ENCODE measurements at places on chromosomes 1 and 21. TPM values are rescaled to one million over a fixed set of nuclear protein-coding genes. Genes with fewer than 3 reads are reported as not detected.

GRCh38 chr1:90534116-90534515 is 183.0 kb downstream of the BARHL2 start:
- DNase-seq, result no peak

DNA sequence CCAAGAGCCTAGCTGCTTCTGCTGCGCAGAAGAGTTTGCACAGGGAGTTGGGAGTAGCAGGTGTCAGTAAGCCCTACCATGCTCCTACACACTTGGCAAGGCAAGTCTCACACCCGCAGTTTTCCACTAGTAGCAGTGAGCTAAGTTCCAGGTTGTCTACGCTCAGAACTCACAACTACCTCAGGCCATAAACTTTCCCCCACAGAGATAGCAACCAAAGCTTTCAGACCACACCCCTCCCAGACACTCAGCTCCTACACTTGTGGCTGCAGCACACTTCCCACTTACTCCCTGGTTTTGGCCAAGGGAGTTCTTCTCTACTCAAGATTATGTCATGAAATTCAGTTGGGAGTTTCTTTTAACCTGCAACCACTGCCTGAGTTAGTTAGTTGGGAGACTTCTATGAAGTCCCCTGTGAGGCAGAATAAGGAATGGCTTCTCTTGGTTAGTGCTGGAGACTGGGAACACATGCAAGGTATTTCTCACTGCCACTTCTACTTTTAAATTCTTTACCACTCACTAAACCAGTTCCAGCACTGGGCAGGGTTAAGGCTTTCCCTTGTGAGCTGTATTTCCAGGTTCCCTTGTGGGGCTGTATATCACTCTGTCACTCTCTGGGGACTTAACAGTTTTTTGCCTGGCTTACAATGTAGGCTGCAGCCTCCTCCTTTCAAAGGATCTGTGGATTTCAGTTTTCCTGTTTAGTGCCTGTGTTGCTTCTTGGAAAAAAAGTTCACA is 18.3 kb upstream of the MAB21L3 start:
- no peak for DNase-seq

- peak; percentile 19 for DNase-seq
Measured at GRCh38 chr1:68221980-68222373, 10.3 kb downstream of the WLS start.

GRCh38 chr1:189939967-189940366 is 537.7 kb downstream of the BRINP3 start:
- DNase-seq, result no peak

DNA sequence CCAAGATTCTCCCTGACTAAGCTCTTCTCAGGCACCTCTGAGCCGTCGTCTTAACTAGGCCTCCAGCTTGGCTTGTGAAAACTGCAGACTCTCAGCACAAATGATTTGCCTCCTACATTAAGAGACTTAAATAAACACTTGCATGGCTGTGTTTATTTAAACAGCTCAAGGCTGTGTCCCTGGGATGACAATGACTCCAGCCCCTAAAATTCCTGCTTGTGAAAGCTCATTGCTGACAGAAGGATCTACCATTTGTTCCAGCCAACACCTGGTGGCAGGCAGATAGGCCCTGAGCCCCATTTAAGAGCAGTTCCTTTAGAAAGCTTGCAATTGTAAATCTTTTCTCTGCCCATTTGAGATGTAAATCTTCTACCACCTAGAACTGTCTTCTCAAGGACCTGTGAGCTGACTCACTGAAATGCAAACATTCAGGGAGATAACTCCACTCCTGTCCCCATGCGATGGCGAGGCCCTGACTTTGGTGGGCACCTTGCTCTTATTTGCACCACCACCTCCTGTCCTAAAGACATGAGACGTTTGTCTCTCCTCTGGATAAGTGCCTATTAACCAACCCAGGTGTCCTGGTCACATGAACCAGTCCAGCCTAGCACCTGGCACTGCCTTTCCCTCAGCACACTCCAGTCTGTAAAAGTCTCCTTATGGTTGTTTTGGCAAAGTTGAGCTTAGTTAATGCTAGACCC is 15.1 kb upstream of the PCP4 start:
- no peak for DNase-seq

DNA sequence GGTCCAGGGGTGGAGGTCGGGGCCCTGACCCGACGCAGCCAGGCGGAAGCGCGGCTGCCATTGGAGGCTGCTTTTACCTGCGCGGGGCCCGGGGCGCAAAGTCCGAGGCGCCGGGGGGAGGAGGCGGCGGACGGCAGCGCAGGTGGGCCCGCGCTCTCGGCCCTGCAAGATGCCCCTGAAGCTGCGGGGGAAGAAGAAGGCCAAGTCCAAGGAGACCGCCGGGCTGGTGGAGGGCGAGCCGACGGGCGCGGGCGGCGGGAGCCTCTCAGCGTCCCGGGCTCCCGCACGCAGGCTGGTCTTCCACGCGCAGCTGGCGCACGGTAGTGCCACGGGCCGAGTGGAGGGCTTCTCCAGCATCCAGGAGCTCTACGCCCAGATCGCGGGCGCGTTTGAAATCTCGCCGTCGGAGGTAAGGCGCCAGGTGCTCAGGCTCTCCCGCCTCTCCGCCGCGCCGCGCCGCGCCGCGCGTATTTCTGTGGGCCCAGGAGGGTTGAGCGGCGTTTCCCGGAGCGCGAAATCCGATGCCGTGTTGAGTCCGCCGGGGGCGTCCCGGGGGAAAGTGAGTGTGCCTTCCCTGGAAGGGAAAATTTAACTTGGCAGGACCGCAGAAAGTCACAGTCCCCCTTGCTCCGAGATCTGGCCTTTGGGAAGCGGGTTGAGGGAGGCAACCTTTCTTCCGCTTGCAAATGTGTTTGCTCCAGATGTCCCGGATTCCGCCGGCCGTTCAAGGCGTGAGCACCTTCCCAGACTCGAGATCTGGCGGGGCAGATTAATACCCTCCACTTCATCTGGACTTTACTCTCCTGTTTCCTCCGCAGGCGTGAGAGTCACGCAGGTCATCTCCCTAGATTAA is at the start of gene GIPC2:
GIPC2 (plus strand) TSS at position 41 of the 853 bp plus-strand sequence; CDS start at position 170, 129 bp downstream.
- DNase-seq, result no peak

GRCh38 chr1:172135076-172135672 is 285.3 kb upstream of the C1orf105 start:
- DNase-seq, result no peak

DNA sequence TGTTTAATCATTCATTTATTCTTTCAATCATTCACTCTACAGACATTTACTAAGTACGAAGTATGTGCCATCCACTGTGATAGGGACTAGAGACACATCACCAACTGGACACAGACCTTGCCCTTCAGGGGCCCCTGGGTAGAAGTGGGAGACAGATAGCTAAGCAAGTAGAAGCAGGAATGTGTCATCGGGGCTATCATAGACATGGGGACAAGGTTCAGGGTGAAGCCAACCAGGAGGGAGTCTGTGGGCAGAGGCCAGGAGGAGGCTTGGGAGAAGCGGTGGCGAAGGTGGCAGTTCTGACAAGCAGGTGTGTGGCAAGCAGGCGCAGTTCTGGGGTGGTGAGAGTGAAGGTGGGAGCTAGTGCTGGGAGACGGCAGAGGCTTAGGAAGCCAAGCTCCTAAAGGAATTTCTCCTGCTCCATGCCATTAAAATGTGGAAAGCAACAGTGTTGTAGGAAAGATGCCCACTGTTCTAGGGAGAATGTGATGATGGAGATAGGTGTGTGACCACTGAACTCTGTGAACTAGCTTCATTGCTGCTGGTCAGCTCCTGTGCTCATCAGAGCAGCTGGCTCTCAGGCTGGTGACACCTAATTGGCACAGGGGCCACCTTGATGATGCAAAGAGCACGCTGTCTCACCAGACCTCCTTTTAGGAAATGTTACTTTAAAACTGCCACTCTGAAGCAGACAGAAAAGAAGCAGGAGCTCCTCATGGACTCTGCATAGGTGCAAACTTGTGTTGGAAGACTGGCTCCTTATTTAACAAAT is 79.7 kb upstream of the LPGAT1 start:
- DNase-seq, result no peak

GRCh38 chr1:221089273-221089672 is 210.0 kb downstream of the HLX start:
- DNase-seq, result no peak

- no peak for DNase-seq
Measured at GRCh38 chr1:22231995-22232690, 89.2 kb upstream of the WNT4 start.

DNA sequence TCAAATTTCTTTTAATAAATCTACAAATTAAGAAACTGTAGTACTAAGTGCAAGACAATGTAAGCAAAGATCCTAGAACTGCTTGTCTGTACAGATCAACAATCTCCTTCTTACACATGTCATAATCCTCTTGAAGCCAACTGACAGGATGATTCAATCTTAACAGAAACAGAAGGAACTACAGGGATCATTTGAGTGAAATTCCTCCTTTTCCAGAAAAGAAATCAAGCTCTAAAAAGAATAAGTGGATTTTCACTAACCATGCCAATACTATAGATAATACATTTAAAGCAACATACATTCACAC is 53.2 kb downstream of the RAB3GAP2 start:
- DNase-seq, result no peak

GRCh38 chr1:101833312-101833711 is 163.4 kb downstream of the OLFM3 start:
- DNase-seq, result no peak

- DNase-seq, result no peak
Measured at GRCh38 chr1:152348447-152348846, 11.4 kb downstream of the FLG2 start.

- DNase-seq, result no peak
Measured at GRCh38 chr1:168466714-168467131, 77.1 kb downstream of the XCL2 start.

GRCh38 chr1:229897501-229897900 is 169.5 kb upstream of the GALNT2 start:
- DNase-seq, result no peak

- no peak for DNase-seq
Measured at GRCh38 chr21:34639882-34640788, 25.2 kb upstream of the RCAN1 start.

- DNase-seq, result peak; percentile 24
Measured at GRCh38 chr1:170461762-170462384, 70.1 kb upstream of the GORAB start.

DNA sequence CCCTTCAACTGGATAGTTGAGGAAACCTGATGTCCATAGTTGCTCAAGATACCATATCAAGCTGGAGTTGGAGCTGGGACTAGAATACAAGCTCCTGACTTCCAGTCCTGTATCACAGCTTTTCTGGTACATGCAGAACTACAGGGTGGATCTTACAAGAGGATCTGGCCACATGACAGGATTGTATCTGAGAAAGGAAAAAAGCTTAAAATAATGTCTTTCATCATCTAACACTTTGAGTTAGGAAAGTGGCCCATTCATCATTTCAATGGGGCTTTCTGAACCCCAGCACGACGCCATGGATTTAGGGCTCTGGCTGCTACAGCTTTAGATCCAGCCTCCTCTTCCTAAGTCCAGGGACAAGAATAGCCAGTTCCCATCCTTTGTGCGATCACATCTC is 46.9 kb downstream of the RASSF5 start:
- DNase-seq, result no peak

DNA sequence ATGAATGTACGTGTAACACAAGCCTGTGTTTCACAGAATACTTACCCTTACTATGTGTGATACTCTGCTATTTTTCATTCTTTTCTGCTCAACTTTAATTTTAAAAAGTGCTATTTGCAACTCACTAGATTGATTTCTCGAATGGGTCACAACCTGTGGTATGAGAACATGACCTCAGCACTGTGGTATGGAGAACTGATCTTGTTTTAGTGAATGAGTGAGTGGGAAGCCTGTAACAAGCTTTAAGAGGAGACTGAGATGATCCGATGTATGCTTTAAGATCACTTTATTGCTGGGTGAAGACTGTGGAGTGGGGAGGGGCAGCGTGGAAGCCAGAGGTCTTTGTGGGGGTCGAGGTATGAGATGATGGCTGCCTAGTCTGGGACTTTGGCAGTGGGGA is 21.6 kb downstream of the MECR start:
- DNase-seq, result no peak

DNA sequence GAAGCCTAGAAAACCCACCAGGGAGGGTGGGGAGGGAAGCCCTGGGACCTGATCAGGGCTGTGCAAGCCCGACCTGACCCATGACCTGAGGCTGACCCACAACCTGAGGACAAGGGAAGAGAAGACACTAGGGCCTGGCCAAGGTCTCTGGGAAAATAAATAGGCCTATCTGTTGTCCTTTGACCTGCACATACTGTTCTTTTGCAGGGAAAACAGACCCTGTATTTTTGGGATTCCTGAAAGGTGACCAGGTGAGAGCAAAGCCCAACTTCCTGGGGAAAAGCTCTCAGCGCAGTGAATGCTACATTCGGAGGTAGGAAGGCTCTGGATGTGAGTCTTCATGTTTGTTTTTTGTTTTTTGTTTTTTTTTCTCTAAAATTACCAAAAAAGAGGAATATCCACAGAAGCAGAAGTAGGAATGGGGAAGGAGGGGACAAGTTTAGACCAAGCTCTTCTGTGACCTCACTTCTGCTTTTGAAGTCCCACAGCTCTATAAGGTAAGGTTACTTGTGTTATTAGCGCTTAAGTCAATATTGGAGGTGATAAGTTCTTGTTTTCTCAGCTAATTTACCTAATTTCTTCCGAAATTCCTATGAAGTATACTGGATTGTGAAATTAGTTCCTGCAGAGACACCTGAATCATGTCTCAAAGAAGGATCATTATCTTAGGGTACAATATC is 26.2 kb upstream of the LYST start:
- no peak for DNase-seq

DNA sequence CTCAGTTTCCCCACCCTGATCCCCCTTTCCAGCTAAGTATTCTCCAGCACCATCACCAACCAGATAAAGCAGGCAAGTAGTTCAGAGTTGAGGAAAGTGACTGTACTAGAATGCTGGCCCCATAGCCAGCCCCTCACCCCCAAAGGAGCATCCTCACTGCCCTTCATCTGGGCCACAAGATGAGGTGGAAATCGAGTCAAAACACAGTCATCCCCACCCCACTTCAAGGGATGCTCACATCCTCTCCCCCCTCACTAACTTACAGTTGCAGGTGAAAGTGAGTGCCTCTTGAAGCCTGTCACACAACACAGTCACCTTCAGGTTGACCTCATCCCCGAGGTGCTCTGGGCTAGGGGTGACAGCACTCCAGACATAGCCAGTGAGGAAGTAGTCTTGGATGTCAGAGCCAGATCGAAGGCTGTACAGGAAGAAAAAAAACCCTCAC is 30.4 kb downstream of the PIK3C2B start:
- DNase-seq, result no peak

- no peak for DNase-seq
Measured at GRCh38 chr1:157105988-157106812, 6.6 kb upstream of the ETV3L start.

The KCNN3 gene
- 0.99 TPM for total RNA-seq

The S100A11 gene
- total RNA-seq, result 79.9 TPM

The TRABD2B gene
- total RNA-seq, result 1.5 TPM

The F5 gene
- total RNA-seq, result 0.89 TPM

The TMEM51 gene
- 3.6 TPM for total RNA-seq

The PYCR2 gene
- 22.8 TPM for total RNA-seq

The TLR5 gene
- 5.5 TPM for total RNA-seq

The SLC35E2B gene
- total RNA-seq, result 31.7 TPM

The DUSP23 gene
- total RNA-seq, result 11.1 TPM

The HMGCL gene
- total RNA-seq, result 27.3 TPM

The BCAS2 gene
- 30.0 TPM for total RNA-seq

The KCNQ4 gene
- total RNA-seq, result 1.8 TPM

Data from skin of body (tissue), 3 donors.